ENCODE measurements at places on chromosomes 16 and 17. TPM values are rescaled to one million over a fixed set of nuclear protein-coding genes. Genes with fewer than 3 reads are reported as not detected.

Gene HOXB7
- total RNA-seq = 0.51 TPM

Gene C16orf54
- total RNA-seq = 21.3 TPM

Gene TERB1
- total RNA-seq = not detected

Gene GNAO1
- total RNA-seq = 2.0 TPM

Gene SPNS2
- total RNA-seq = 0.17 TPM

Gene GAS2L2
- total RNA-seq = not detected

Gene PPP1R1B
- total RNA-seq = not detected

Gene UTS2R
- total RNA-seq = 0.20 TPM

Gene C1QTNF1
- not detected for total RNA-seq

Gene CCL2
- 0.65 TPM for total RNA-seq

Gene NOMO2
- 121 TPM for total RNA-seq

Gene MKS1
- 18.8 TPM for total RNA-seq

Gene SLC38A8
- not detected for total RNA-seq

Gene KIF19
- 0.13 TPM for total RNA-seq

Gene CA5A
- total RNA-seq = 0.13 TPM

Gene SLC7A6OS
- 27.6 TPM for total RNA-seq

Gene MARCHF10
- not detected for total RNA-seq

Gene KRT36
- total RNA-seq = not detected

Gene ZP2
- not detected for total RNA-seq

Gene TBX2
- not detected for total RNA-seq

Gene CEMP1
- total RNA-seq = 0.23 TPM

Gene ABCC11
- total RNA-seq = not detected

Gene RNF227
- 6.2 TPM for total RNA-seq

Gene PRR11
- total RNA-seq = 29.4 TPM

Gene EPOP
- total RNA-seq = 56.5 TPM

Gene TNP2
- not detected for total RNA-seq

Gene KLHDC4
- 93.7 TPM for total RNA-seq

Gene PLSCR3
- 77.1 TPM for total RNA-seq

Gene FSCN2
- 0.52 TPM for total RNA-seq

Gene RNF222
- total RNA-seq = not detected

Gene RDM1
- total RNA-seq = 1.7 TPM

Gene SMPD3
- 0.61 TPM for total RNA-seq

Gene PAQR4
- 40.1 TPM for total RNA-seq

Gene SPATA22
- total RNA-seq = not detected

Gene PLA2G10
- not detected for total RNA-seq

Gene HELZ
- total RNA-seq = 70.4 TPM

Gene CACNG4
- total RNA-seq = not detected

Gene PMFBP1
- 0.39 TPM for total RNA-seq

Gene UBE2Z
- total RNA-seq = 91.5 TPM

Gene WFDC1
- not detected for total RNA-seq

Gene SRCIN1
- total RNA-seq = 0.22 TPM

Gene IRF8
- total RNA-seq = 166 TPM

Gene CDH8
- total RNA-seq = not detected

Gene HOXB8
- not detected for total RNA-seq

Gene LGALS9
- total RNA-seq = 38.4 TPM

Gene GPT2
- 22.3 TPM for total RNA-seq

Gene TP53TG3
- total RNA-seq = not detected

Gene NUPR1
- total RNA-seq = not detected

All from activated T-helper 1 cell treated with anti-CD3 and anti-CD28 coated beads, Interleukin-12 subunit alpha, Interleukin-12 subunit beta, Interleukin-2, Interleukin-4 antibody, amounts not matched to agents 30 ng/mL and 10 ng/mL and 1 ng/mL, durations not matched to agents 14 hours and 24 hours and 36 hours (primary cell).